Left forelimb (tissue), 1 donor: ENCODE measurements at places on chromosomes 11 and 22.

DNA sequence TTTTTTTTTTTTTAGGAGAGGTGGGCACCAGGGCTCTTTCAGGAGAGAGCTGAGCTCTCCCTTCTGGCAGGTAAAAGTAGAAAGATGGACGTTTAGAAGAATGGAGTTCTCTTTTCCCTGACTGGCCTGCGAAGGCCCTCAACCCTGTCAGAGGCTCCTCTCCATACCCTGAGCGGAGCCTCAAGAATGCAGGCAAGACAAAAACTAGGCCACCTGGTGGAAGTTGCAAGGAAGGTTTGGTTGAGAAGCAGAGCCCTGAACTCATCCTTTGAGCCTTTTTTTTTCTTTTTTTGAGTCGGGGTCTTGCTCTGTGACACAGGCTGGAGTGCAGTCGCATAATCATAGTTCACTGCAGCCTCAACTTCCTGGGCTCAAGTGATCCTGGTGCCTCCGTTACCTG is 1.4 kb downstream of the OTOG start:
- DNase-seq: no peak

DNA sequence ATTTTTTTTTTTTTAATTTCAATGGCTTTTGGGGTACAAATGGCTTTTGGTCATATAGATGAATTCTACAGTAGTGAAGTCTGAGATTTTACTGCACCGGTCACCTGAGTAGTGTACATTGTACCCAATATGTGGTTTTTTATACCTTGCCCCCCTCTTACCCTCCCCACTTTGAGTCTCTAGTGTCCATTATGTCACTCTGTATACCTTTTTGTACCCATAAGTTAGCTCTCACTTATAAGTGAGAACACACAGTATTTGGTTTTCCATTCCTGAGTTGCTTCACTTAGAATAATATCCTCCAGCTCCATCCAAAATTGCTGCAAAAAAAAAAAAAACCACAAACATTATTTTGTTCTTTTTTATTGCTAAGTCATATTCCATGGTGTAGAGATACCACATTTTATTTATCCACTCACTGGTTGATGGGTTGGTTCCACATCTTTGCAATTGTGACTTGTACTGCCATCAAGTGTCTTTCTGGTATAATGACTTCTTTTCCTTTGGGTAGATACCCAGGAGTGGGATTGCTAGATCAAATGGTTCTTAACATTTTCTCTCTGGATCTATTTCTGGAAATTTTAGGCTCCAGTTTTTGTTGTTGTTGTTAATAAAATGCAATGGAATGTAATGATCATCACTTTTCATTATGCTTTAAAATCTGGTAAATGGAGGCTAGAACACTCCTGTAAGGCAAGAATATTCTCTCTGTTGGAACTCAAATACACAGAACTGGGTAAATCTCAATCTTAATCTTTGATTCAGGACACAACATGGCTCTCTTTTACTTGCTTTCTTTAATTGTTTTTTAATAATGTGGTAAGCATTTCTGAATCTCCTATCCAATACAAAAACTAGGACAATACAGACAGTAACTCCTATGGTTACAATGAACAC is 10.3 kb downstream of the NEAT1 start:
- no peak for DNase-seq

DNA sequence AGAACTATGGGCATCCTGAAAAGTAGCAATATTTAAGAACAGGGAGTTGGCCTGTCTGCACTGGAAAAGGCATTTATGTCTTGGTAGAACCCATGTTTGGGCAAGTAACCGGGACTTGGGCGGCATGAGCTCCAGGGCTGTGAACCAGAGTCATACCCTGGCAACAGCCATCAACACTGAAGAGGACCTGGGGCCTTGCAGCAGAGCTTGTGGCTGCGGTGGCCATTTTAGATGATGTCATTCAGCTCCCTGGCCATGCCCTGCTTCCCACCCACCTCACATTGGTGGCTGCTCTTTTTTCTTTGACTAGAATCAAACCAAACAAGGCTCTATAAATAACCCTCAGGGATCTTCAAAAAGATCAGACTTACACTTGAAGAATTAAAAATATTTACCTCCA is 26.6 kb downstream of the EHF start:
- no peak for DNase-seq

DNA sequence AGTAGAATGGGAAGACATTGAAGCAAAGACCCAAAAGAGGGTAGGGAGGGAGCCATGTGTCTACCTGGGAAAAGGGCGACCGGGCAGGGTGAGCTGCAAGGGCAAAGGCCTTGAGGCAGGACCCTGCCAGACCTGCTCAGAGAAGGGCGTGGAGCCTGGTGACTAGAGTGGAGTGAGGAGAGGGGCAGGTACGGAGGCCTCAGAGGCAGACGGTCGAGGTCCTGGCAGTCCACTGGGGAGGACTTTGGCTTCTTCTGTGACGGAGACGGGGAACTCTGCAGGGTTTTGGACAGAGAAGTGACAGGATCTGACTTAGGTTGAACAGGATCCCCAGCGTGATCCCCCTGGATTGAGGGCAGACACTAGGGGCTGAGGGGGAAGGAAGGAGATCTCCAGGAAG is 12.9 kb downstream of the RIBC2 start:
- DNase-seq: no peak

GRCh38 chr11:45936511-45937054 is 14.1 kb downstream of the LARGE2 start:
- no peak for DNase-seq

GRCh38 chr11:10797531-10797930 is 11.2 kb downstream of the EIF4G2 start:
- DNase-seq: no peak

DNA sequence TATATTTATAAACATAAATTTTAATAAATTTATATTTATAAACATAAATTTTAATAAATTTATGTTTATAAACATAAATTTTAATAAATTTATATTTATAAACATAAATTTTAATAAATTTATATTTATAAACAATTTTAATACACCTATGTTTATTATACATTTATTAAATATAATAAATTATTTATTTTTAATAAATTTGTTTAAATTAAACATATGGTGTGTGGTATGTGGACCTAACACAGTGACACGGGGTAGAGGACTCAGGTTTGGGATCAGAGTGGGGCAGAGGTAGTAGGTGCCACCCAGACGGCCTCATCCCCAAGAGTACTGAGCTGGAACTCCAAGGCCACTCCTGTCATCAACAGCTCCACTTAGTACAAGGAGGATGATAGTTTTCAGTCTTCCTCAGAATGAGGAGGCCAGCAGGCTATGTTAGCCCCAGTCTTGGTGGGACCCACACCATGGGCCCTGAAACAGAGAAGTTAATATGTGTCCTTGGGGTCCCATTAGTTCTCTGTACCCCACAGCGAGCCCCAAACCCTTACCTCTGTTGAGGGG is 46.7 kb upstream of the BID start:
- no peak for DNase-seq

DNA sequence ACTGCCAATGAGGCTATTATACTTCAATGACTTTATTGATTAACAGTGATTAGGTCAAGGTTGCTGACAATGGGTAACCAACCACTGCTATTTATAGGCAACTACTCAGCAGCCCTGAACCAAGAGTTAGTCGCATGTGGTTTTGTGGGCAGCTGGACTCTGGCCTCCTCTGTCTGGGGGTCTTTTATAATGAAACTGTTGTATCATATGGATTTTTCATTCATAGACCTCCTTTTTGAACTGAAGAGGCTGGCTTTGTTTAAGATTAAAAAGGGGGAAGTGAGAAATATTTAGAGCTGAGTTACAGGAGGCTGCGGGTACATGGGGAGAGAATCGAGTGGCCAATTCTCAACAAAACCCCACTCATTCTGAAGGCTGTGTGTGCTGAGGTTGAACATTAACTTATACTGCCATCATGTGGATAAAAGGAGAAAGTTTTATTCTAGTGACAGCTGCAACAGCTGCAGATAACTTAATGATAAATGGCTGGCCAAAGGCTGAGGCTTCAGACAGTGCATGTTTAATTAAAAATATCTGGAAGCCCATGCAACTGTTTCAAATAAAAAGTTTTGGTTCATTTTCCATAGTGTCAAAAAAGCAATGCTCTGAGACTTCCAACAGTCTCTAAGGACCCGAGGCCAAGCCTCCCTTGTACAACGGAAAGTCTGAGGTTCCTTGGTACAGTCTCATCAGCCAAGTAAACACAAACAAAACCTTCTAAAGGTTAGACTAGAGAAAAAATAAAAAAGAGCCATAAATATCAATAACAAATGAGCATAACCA is 682.6 kb downstream of the KCNA4 start:
- no peak for DNase-seq

DNA sequence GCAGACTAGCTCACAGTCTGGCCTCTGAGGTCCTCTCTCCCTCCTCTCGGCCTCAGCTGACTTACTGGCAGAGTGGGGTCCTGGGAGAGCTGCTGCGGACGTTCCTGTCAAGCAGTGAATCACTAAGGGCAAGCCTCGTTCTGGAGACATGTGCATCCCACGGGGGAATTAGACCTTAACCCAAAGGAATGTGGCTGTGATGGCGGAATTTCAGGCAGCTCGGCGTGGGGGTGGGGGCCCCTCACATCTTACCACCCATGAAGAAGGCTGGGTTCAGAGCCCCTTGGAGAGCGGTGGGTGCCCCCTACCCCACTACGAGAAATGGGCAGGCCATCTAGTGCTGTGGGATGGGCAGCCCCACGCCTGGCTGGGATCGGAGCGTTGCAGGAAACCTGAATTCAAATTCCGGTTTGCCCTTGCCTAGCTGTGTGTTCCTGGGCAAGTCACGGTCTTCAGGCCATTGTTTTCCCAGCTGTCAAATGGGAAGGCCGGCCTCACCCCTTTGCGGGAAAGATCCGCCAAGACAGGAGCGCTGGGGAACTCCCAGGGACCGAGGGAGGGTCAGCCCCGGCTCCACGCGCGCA is 554 bp downstream of the LRRC32 start:
- DNase-seq: no peak

GRCh38 chr11:26187639-26188038 is 144.3 kb upstream of the ANO3 start:
- DNase-seq: no peak

GRCh38 chr22:48429446-48430020 is 1398.1 kb downstream of the BRD1 start:
- DNase-seq: peak; percentile 55

GRCh38 chr11:127027789-127028188 is 27.2 kb upstream of the KIRREL3 start:
- DNase-seq: no peak

- DNase-seq: no peak
These were observed 600.5 kb upstream of the TENM4 start for GRCh38 chr11:80041136-80042000.

GRCh38 chr11:61341706-61342105 is 8.7 kb downstream of the TKFC start:
- no peak for DNase-seq

GRCh38 chr11:58771458-58771855 is 39.7 kb upstream of the GLYAT start:
- no peak for DNase-seq

DNA sequence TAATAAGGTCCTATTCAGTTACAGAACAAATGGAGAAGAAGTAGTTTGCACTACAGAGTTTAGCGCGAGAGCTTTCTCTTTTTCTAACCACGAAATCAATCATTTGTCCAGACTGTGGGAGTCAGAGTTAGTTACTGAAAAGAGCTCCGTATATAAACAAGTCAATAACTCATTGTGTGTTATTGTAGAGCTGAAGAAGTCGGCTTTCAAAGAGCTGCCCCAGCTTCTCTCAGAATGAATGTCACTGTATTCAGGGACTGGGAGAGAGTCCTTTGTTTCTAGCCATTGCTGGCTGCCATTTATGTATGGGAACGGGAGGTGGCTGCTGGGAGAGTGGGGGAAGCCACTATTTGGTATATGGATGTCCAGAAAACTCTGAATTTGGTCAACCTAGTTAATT is 227.8 kb downstream of the DCDC1 start:
- DNase-seq: no peak

DNA sequence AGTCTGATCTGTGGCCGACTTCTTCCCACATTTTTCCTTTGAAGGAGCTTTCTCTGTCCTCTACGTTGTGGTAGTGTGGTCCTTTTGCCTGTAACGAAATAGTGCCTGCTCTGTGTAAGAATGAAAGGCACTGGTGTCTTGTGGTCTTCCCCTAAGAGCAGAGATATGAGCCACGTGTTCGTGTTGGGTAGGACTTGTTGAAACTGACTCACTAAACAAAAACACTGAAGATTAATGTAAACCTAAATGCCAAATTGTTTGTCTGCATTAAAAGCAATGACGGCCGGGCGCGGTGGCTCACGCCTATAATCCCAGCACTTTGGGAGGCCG is 10.1 kb upstream of the RPS3 start:
- no peak for DNase-seq

DNA sequence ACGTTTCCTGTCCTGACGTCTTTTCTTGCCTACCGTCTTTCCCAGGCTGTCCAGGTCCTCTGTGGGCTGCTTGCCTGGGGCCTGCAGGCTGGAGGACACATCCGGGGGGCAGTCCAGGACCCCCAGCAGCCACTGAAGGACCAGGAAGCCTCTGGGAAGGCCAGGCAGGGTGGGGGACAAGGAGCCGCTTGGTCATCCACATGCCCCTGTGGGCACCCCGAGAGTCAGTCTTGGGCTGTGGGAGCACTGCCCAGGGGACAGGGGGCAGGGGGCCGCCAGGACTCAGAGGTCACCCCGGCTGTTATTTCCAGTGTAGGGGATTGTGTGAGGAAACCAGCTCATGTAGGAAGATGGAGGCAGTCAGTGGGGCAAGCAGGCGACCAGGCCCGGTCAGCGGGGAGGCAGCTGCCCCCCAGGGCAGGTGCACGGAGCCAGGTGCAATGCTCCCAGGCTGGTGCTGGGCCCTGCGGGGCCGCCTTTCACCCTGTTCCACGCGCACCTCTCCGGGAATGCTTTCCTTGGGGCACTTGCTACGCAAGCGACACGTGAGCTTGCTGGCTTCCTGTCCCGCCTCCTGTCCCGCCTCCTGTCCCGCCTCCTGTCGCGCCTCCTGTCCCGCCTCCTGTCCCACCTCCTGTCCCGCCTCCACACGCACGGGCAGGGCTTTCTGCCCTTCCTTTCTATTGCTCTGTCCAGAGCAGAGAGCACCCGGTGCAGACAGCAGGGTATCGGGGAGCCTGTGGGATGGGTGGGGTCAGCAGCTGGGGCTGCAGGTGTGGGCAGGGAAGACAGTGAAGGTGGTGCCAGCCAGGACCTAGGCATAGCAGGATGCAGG is 39.5 kb downstream of the MUC5B start:
- peak; percentile 88 for DNase-seq
